ENCODE measurements at places on chromosomes 13 and 19.

DNA sequence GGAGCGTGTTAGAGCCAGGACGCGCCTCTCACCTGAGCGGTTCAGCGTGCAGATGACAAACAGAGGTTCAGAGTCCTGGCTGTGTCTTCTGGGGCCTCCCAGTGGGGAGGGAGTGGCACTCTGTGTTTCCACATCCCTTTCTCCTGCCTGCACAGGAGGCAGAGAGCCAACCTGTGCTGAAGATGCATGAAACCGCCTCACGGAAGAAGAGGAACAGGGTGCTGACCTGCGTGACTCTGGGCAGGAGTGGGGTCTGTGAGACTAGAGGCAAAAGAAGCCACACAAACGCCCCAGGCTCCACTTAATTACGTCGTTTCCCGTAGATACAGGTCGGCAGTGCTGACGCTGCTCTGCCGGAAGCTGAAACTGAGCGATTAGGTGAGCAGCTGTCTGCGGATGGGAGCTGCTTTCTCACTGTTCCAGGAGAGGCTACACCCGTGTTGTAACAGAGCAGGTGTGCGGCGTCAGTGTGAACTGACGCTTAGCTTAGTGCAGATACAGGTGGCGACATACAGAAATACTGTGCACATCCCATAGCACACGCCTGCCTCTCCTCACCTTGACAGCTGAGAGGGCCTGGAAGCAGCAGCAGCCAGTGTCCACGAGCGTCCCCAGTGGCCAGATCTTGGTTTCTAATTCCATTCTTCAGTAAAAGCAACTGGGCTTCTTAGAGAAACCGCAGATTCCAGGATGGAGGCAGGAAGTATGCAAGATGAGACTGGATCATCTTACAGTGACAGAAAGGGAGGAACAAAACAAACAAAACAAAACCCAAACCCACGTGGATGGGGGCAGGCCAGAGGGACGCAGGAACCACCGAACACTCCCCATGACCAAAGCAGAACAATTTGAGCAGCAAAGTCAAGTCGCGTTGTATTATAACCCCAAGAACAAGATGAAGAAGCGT, 37.7 kb upstream of the MCF2L start:
- DNase-seq = no peak

DNA sequence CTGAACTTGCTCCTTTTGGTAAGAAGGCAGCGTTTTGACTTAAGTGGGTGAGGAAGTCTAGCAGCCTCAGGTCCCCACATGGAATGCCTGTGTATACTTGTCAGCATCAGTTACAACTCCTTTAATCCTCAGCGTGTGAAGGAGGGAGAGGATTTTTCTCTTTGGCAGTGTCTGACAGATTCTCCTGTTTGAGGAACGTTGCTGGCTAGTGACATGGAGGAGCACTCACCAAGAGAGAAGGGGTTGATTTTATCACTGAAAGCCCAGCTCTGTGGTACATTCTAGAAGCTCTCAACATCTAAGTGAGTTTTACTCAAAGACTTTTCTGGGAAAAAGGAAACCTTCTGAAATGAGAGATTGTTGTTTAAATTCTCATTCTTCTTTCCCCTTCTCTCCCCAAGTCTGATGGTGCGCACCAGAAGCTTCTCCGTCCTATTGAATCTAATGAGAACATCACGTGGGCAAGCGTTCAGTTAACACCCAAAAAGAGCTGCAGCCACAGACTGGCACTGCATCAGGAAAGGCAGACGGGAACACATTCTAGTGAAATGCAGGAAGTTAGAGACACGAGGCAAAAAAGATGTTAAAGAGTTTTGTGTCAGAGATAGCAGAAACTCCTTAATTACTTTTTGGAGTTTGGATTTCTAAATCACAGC, 58.2 kb downstream of the GJA3 start:
- no peak for DNase-seq

DNA sequence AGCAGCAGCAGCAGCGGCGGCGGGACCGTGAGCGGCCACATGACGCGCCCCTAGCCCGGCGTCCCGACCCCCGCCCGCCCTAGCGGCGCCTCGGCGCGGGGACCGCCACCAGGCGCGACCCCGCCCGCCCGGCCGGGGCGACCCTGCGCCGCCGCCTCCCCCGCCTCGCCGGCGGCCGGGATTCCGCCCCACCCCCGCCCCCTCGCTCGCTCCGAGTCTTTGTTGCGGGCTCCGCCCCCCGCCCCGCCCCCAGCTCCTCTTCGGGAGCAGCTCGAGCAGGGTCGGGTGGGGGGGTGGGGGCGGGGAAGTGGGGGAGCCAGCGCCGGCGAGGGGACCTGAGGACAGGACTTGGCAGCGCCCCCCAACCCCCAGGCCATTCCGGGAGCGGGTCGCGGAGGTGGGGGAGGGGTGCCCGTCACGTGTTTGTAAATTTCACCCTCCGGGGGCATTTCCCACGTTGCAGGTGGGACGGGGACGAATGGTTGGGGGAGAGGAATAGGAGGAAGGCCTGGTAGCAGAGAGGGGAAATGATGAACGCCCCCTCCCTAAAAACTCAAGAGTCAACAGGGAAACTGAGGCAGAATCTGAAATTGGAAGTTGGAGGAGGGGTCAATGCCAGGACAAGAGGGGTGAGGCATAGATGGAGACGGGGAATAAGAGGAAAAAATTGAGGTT, at the start of gene OLFM2:
Gene OLFM2 (minus strand): TSS at position 190 of the 675 bp plus-strand sequence. CDS start 149 bp downstream, at position 41.
- no peak for DNase-seq

DNA sequence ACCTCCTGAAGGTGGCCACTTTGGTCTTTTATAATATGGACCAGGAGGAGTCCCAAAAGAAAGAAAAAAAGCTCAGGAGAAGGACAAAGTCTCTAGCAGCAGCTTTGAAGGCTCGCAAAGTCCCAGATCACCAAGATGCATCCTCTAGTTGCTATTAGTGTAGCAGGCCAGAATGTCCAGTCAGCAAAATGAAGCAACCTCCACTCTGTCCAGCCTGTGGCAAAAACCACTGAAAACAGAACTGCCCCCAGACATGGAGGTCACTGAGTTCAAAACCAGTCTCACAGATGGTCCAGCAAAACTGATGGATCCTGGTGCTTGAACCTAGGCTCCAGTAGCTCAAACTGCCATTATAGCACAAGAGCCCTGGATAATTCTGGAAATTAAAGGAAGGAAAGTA, 10.4 kb downstream of the LILRB4 start:
- no peak for DNase-seq

DNA sequence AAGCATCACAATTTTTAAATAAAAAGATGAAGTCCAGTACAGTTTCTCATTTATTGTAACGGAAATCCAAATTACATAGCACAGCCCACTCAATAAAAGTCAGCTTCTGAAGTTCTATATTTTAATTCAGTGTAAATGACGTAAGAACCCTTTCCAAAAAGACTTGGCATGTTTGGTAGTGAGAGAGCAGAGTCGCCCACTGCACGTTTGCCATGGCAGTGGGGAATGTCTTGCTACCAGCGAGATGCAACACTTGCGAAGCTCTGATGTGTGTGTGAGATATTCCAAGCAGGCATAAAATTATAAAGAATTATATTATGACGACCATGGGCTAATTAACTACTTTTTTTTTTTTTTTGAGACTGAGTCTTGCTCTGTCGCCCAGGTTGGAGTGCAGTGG, 190.1 kb downstream of the SLC7A1 start:
- DNase-seq = no peak

DNA sequence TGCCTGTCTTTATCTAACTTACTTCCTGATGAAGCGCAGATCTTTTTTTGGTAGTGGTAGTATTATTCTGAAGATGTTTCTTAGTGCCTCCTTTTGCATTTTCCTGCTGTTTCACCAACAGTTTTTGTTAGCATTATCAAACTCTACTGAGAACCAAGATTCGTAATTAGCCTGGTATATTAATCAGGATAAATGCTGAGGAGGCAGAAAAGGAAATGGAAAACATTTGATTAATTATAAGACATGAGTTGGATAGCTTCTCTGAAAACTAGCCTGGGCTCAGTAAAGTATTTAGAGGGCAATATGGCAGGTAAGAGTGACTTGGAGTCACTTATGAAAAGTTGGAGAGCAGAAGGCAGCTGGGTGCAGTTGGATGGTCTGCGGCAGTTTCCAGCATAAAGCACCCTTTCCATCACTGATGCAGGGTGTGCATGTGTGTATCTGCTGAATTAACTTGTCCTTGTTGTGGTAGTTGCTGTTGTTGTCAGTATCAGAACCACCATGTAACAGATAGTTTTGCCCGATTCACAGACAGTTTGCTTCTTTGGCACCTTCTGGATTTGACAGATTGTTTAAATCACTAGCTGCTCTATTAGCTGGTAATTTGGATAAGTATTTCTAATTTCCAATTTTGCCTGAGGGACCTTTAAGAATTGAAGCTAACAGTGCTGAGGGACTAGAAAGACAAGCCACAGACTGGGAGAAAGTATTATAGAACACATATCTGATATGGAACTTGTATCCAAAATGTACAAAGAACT, 6.9 kb upstream of the TNFRSF19 start:
- DNase-seq = no peak

DNA sequence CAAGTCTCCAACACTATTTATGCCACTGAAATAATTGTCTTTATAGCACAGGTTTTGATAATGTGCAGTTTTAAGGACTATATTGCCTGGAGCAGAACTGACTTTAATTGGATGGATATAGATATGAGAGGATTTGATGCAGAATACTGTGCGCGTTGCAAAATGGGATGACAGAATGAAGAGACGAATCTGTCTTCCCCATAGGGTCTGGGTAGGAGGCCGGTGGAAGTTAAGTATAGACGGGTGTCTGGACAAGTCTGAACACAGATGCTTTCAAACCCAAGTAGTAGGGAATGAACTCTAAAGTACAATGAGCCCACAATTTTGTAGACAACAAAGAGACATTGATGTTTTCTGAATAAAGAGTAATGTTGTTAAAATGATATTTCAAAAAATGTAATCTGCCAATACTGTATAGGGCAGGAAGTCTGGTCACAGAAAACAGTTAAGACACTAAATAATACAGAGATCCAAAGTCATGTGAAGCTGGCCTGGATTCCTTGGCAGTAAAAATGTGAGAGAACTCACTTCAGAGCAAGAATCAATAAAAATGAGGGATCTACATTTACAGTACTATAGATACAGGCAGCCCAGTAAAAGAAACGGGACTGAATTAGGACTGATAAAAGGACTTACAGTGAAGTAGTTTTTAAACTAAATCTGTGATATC, 125.5 kb downstream of the ENOX1 start:
- DNase-seq = no peak

GRCh38 chr19:38543807-38544568, 73.8 kb downstream of the MAP4K1 start:
- DNase-seq = no peak

DNA sequence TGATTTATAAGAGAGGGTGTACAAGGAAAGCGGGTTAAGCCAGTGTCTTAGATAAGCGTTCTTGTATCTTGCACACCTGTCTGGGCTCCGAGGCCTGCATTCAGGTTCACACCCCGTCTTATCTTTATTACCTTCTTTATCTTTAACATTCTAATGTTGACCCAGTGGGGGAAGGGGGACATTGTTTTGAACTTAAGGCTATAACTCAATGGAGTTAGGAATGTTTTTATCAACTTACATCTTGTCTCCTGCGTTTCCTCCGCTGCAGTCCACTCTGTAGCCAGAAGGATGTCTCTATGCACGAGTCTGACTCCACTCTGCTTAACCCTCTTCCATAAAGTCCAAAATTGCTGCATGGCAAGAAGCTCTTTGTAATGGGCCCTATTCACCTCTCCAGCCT, 71.2 kb downstream of the FGF9 start:
- DNase-seq = no peak

- DNase-seq = peak; percentile 47
Observed at GRCh38 chr19:58346961-58347929, 6.0 kb downstream of the A1BG start.

DNA sequence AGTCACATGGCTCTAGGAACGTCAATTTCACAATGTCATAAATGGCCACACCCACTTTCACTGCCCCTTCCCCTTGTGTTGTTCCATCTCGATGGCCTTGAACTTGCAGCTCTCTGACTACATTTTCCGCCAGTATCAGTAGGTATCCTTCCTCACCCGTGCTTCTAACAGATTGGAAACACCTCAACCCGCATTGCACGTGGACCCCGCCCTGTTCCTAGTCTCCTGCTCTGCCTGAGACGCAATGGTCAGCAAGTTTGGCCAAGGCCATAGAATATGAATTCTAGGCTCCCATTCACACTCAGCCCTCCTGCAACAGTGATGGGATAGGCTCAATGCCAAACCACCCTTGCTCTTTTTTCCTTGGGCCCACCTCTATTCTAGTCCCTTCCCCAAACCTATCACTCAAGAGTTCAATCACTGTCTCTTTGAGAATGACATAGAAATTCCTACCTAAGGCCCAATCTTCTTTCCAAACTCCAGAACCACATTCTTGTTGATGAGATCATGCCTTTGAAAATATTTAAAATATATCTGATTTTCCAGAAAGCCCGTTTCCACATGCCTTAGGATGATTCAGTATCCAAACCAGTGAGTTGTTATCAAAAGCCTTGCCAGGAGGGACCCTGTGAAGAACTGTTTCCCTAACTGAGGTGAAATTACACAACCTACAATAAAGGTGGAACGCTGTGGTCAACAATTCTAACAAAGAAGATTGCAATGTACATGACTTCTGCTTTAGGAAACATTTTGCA, 334.6 kb downstream of the MYO16 start:
- no peak for DNase-seq

DNA sequence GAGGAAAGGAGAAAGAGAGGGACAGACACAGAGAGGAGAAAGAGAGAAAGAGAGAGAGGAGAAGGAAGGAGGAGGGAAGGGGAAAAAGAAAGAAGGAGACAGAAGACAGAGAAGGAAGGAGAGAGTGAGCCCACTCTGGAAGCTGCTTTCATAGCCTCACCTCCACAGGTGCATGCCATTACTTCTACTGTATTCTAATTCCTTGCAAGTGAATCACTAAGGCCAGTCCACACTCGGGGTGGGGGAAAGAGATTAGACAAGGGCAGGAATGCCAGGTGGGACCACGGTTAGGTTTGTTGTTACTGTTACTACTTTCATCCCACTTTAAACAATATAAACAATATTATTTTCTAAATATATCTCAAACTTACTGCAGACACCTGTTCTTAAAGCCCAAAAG, 684.5 kb upstream of the ARGLU1 start:
- DNase-seq = no peak

GRCh38 chr13:93867481-93867880, 612.0 kb downstream of the DCT start:
- no peak for DNase-seq

GRCh38 chr13:44240611-44241145, 132.9 kb upstream of the SERP2 start:
- no peak for DNase-seq

Measured in activated effector memory CD4-positive, alpha-beta T cell treated with Interleukin-2 at 50 U/mL for 16 hours (primary cell).